Mesenchymal stem cell (in vitro differentiated cells and primary cell): ENCODE measurements at places on chromosomes 2 and 18.
A peak's percentile ranks its signal among the peaks of the same experiment; 100 is the strongest.

DNA sequence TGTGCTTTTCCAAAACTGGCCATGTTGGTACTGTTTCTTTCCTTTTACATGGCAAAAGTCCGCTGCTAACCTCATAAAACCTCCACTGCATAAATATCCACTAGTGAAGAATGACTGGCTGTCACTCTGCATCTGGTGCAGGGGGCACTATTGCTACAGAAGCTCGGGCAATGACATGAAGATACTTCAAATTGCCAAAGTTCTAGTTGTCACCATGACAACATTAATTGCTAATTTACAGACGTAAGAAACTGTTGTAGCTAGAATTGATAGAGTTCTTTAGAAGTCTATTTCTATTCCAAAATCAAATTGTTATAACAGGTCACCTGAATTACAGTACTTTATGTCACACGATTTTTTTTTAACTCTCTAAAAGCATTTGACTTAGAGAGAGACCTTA, 845 bp downstream of the CFAP210 start:
- DNase-seq, result peak; percentile 30

GRCh38 chr2:202290970-202291369, 25.4 kb downstream of the NOP58 start:
- no peak for DNase-seq

GRCh38 chr2:230347659-230348305, 20.8 kb downstream of the SP140L start:
- DNase-seq, result peak; percentile 57

GRCh38 chr2:235501673-235502031, 7.8 kb downstream of the AGAP1 start:
- no peak for DNase-seq

DNA sequence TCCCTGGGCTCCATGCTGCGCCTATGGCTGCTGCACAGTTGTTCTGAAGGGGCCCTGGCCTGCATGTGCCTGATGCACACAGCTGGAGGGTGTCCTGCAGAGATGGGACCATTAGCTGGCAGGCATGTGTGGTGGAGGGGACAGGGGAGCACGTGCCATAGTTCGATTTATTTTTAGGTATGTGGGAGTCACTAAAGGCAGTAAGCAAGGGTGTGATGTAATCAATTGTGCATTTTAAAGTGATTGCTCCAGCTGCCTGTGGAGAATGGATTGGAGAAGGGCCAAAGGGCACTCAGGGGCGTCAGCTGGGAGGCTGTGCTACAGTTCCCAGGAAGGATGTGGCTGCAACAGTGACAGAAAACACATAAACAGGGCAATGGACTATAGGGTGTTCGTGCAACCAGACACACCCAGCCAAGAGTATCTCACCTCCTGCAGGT, 205.1 kb downstream of the ARL4C start:
- peak; percentile 79 for DNase-seq

DNA sequence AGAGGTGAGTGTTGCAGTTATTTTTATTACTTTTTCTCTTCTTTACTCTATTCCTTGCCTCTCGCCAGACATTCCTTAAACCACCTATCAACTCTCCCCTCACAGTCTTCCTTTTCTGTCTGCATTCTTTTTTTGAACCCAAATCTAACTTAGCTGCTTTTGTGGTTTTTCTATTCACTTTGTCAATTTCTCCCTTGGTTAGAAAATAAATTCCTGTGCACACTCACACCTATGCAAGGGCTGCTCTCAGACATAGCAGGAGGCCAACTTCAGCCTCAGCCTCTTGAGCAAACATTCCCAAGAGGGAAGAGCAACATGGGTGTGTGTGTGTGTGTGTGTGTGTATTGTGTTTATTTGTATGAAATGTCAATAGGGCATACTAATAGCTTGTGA, 808.6 kb downstream of the RNF144A start:
- DNase-seq, result no peak

DNA sequence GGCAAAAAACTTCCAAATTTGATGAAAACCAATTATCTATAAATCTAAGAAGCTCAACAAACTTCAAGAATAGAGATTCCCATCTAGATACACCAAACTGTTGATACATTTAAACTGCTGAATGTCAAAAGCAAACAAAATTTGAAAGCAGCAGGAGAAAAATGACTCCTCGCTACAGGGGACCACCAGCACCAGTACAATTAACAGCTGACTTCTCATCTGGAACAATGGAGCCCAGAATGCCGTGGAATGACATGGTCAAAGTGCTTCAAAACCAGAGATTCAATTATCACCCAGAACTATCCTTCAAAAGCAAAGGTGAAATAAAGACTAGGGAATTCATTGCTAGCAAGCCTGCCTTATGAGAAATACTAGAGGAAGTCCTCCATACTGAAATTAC, 11.6 kb downstream of the SRSF7 start:
- no peak for DNase-seq

GRCh38 chr2:17124575-17125318, 393.5 kb downstream of the RAD51AP2 start:
- DNase-seq, result no peak

DNA sequence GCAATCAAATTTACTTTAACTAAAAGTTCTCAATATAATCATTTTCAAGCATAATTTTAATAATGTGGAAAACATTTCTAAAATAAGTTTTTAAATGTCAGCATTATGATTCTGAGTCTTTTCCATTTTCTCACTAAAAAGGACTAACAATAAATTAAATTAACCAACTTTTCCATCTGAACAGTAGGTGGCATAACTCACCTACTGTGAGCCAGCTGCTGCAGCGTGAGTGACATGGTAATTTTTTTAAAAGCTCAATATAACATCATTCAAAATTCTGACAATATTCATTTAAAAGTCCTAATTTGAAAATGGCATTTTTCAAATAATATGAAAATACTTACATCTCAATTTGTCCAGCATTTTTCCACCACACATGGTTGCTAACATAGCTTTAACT, 66.5 kb downstream of the DTNB start:
- DNase-seq, result peak; percentile 27

DNA sequence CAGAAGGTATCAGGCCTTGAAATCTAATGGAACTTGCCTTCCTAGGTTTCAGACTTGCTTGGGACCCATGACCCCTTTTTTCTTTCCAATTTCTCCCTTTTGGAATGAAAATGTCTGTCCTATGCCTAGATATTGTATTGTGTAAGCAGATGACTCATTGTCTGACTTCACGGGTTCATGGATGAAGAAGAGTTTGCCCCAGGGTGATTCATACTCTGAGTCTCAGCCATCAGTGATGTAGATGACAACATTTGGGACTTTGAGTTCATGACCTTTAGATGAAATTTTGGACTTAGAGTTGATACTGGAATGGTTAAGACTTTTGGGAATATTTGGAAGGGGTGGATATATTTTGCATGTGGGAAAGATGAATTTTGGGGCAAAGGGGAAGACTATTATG, 11.2 kb upstream of the SCYGR5 start:
- peak; percentile 87 for DNase-seq

GRCh38 chr2:129828792-129829191, 150.7 kb upstream of the RAB6C start:
- no peak for DNase-seq

- no peak for DNase-seq
Observed at GRCh38 chr2:172403402-172403801, 24.0 kb upstream of the ITGA6 start.

DNA sequence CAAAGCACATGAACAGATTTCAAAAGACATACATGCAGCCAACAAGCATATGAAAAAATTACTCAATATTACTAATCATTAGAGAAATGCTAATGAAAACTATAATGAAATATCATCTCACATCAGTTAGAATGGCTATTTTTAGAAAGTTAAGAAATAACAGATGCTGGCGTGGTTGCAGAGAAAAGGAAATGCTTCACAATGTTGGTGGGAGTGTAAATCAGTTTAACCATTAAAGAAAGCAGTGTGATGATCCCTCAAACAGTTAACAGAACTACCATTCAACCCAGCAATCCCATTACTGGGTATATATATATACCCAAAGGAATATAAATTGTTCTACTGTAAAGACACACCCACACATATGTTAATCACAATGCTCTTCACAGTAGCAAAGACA, 117.7 kb upstream of the SETBP1 start:
- DNase-seq, result no peak

DNA sequence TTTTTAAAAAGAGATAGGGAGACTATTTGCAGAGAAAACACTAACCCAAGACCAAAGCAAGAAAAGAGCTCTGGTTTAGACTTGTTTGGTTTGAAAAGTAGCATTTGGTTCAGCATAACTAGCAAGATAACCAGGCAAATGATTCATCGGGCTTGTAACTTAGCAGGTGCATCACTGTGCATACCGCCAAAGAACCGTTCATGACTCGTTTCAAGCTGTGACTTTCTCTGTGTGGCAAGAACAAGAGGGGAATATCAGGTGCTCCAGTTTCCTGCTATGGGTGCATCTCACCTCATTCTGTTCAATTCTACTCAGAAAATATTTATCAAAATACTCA, 244.9 kb downstream of the ETAA1 start:
- no peak for DNase-seq

DNA sequence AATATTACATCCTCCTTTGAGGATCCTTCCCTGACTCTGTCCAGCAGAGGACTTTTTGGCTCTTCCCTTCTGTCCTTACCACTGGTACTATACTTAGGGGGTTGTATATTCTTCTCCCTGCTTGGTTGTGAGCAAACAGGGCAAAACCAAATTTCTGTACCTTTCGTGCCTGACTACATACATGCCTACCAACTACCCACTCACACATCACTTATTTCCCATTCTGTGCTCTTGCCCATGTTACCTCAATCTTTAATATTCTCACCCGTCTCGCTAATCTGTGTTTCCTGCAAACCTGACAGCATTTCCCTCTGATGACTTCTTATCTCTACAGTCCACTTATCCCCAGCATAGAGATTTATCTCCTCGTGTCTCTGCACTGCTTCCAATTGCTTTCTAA, 58.6 kb downstream of the FTCDNL1 start:
- no peak for DNase-seq

GRCh38 chr18:42583283-42583731, 532.2 kb downstream of the RIT2 start:
- peak; percentile 23 for DNase-seq

- no peak for DNase-seq
Observed at GRCh38 chr2:119646149-119646548, 32.9 kb upstream of the TMEM177 start.

DNA sequence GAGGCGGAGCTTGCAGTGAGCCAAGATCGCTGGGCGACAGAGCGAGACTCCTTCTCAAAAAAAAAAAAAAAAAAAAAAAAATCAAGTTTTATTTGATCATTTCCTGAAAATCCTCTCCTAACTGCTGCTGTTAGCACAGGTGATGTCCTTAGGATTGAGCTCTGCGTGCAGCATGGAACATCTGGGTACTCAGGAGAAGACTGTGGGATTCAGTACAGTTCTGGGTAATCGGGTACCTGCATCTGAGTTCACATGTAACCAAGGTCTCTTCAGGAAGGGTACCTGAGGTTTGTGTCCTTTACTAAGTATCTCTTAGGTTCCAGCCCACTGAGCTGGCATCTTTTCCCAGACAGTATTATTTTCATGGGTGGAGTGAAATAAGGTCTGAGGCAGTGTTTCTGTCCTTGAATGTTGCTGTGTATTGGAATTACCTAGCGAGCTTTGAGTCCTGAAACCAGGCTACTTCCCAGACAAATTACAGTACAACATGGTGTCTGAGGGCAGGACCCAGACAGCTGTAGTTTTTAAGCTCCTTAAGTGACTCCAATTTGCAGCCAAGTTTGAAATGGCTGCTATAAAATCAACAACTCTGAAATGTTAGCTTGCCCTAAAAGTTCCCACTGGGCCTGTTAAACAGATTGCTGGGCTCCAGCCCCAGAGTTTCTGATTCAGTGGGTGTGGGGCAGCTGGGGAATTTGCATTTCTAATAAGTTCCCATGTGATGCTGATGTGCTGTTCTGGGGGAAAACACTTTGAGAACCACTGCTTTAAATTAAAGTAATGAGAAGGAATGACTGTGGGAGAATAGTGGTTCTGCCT, 120.5 kb downstream of the PMAIP1 start:
- DNase-seq, result peak; percentile 60
